ENCODE measurements at places on chromosomes 1 and 21.

DNA sequence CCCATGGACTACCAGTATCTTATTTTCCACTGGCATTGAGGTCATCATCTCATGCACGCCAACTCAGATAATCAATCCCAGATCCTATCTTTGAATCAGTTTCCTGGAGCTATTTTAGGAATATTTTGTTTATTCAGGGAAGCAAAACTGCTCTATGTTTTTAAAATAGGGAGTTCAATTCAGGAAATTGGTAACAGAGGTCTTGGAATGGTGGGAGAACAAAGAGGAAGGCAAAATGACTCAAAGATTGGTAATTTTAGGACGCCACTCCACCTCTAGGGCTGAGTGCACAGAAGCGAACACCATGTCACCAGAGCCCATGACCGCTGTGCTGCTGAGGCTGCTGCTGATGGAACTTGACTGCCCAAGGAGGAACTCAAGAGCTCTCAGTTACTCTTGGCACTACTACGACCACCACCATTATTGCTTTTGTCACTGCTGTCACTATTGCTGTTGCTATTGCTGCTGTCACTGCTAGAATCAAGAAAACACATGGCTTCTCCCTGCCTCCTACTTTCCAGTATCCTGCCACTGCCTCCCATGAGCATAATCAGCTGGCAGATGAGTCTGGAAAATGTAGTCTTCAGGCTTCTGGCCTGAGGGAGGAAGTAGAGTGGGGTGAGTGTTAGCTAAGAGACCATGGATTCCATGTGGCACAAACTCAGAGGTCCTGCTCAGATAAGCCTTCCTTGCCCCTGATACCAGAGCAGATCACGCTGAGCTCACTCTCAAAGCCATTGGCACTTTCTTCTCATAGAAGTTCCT is 71.6 kb upstream of the CNIH3 start:
- no peak for DNase-seq

DNA sequence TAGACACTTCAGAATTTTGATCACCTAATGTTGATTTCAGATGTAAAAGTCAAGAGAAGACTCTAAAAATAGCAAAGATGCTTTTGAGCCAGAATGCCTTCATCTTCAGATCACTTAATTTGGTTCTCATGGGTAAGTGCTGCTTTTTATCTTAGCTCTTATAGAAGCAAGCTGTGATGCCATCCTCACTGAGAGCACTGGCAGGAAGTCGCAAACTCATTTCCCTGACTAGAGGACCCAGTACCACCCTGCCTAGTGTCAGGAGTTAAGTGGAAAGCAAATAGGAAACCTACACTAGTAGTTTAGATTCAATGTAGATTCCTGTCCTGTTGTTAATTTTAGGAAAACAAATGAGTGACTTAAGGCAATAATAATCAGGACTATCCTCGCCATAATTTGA is 12.1 kb downstream of the IFNAR2 start:
- no peak for DNase-seq

DNA sequence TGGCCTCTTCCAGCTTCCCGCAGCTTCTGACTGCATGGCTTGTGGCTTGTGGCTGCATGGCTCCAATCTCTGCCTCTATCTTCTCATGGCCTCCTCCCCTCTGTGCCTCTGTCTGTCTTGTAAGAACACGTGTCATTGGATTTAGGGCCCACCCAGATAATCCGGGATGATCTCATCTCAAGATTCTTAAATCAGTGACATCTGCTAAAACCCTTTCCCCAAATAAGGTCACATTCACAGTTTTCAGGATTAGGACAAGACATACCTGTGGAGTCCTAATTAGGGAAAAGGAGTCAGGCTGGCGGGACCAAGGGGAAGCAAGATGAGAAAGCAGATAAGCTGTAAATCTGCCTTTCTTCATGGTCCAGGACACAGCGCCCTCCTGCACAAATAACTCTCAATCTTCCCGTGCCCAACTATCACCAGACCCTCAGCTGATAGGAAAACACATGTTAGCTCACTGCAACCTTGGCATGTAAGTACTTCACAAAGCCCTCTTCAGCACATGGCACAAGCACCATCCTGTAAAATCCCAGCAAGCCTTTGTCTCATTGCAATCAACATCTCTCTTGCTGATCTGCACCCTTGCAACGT is 82.2 kb downstream of the SPSB1 start:
- DNase-seq: no peak

GRCh38 chr1:213277036-213277435 is 226.0 kb downstream of the RPS6KC1 start:
- no peak for DNase-seq

GRCh38 chr1:71228241-71228640 is 147.4 kb upstream of the ZRANB2 start:
- no peak for DNase-seq

DNA sequence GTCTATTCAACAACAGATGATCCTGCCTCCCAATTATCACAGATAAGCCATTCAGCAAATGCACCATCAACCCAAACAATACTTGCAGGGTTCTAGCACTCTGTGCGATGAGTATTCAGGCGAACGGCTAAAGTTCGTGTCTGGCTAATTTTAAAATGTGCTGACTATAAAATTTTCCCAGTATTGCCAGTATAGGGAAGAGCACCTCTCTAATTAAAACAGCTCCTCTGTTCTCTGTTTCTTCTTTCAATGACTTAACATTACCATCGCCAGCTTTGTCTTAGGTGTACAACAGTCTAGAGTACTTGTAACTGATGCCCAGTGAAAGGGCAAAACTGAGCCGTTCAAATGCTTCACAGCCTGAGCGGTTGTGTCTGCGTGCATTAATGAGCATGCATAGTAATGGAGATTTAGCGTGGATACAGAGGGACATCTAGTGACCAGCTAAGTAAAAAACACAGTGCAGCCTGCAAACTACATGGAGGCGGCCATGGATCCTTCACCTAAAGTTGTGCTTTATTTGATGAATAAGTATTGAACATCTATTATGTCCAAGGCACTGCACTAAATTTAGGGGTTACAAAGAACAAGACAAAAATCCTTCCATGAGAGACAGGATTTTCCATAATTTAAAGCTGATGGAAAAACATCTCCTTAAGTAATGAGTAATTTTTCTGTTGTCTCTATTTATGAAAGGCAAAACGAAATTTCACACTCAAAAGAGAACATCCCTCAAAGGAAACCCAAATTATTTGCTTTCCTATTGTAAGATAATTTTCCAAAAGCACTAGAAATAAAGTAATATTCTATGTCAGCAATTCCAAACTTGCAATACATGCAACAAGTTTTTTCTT is 120.0 kb downstream of the SETD4 start:
- DNase-seq: no peak

DNA sequence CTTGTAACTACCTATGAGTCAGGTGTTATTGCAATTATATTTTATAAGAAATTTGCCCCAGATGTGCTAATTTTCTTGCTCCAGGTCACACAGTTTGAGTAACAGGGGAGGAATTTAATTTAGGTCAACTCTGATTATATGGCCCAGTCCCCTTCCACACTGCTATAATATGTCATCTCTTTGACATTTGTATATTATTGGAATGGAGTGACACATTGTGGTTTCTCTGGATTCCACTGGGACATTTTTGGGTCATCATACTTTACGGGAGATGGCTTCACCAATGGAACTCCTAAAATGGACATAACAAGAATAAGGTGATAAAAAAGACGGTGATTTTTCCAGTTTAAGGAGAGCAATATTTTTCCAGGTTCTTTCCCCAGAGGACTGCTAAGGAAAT is 191.2 kb downstream of the DISC1 start:
- DNase-seq: no peak

DNA sequence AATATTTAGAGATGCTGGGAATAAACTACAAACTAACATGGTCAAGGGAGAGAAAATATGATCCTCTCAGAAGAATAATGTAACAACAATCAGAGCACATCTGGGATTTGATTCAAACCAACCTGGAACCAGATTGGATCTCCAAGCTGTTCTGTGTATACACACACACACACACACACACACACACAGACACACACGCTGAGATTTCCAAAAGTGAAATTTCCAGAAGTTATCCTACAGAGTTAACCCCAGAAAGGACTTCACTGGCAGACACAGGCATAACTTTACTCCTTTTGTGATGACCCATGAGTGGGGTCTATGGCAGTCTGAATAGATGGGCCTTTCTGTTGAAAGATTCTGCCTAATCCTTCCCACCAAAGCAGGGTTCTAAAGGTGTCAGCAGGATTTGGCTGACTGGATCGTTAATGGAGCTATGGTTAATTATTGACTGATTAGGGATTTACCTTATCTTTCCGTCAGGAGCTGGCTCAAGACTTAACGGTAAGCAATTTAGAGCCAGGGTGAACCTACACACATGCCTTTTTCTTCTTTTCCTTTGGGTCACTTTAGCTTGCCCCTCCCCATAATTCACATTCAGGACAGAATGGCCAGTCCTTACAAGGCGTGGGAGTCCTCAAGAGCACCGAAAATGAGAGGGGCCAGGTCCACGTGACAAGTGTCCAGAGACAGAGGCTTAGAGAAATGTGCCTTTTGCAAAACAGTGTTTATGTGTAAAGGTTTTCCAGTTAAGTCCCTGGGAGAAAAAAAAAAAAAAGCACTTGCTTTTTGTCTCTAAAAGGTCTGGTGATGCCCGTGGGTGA is 10.9 kb upstream of the PROX1 start:
- no peak for DNase-seq

DNA sequence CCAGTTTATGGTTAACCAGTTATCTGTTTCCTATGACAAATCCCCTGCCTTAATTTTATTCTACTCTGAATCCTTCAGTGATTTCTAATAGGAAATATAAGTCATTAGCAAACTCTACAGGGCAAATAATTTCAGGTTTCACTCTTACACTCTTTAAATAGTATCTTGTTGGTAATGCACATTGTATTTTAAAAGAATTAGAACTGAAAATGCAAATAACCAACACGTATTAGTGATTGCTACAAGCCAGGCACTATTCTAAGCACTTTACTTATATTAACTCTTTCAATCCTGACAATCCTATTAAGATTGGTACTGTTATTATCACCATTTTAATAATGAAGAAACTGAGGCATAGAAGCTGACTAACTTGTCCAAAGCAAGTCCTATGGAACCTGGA is 48.3 kb upstream of the LHX8 start:
- DNase-seq: no peak

DNA sequence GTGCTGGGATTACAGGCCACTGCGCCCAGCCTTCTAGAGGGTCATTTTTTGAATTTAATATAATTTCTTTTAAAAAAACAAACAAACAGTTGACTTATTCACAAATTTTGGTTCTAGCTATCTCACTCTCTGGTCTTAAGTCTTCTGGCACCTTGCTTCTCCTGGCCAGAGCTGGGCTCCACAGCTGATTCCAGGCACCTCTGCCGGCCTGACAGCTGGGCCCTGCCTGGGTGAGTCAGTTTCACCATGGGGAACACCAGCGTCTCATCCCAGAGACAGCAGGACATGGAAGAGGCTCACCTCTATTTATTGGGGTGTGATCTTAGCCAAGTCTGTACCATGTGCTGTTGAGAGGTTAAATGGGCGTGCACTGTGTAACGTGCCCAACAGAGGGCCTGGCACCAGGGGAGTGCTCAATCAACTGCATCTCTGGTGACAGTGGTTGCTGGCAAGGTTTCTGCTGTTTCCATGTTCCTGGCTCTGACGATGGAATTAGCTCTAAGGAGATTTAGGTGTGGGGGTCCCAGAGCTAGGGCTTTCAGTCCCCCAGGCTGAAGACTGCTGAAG is 956 bp downstream of the CPLANE2 start:
- no peak for DNase-seq

DNA sequence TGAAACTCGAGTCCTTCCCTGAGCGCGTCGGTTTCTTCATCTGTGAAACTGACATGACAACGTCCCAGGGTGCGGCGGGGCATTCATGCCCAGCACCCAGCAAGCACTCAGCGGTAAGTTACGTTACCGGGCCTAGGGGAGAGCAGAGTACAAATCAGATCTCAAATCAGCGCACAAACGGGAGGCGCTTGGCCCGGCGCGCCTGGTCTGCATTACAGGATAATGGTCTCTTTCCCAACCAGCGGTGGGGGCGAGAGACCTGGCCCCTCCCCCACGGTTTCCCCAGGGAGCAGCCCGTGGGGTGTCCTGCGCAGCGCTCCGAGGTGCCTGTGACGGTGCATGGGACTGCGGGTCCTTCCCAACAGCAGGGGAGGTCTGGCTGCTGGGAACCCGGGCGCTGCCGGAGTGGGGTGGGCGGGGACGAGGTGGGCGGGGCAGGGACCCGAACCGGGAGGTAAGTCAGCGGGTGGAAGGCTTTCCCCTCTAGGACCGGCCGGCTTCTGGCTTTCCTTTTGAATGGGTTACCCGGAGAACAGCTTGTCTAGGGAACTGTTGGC is 1.0 kb downstream of the TMEM51 start:
- DNase-seq: no peak

DNA sequence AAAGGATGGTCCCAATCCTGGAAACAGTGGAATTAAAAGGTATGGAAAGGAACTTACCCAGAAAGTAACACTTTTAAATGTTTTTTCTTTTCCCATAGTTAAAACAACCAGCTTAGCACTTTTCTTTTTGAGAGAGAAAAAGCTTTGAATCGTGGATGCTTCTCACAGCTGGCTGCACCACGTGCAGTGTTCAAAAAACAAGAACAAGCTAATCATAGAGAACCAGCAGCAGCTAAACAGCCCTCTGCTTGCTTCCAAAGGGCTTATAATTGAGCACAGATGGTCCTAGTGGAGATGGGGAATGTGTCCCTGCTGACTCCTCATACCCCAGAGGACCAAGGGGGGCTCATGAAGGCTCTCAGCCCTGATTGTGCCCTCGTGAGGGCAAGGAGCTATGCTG is 26.4 kb downstream of the UTP25 start:
- no peak for DNase-seq

DNA sequence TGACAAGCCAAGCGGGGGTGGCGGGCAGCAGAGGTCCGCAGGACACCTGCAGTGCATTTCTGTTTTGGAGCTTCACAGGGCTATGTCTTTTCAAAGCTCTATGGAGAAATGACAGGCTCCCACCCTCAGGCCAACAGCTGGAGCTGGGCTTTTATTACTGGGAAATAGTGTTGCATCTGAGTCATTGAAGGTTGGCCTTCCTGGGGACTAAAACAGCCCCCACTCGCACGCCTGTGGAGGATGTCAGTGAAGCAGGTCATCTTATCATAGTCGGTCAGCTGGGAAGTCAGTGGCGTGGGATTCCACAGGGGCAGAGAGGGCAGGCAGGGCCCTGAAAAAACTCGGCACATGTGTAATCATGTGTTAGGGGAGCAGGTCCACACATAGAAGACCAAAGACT is 55.3 kb downstream of the NTPCR start:
- DNase-seq: no peak

DNA sequence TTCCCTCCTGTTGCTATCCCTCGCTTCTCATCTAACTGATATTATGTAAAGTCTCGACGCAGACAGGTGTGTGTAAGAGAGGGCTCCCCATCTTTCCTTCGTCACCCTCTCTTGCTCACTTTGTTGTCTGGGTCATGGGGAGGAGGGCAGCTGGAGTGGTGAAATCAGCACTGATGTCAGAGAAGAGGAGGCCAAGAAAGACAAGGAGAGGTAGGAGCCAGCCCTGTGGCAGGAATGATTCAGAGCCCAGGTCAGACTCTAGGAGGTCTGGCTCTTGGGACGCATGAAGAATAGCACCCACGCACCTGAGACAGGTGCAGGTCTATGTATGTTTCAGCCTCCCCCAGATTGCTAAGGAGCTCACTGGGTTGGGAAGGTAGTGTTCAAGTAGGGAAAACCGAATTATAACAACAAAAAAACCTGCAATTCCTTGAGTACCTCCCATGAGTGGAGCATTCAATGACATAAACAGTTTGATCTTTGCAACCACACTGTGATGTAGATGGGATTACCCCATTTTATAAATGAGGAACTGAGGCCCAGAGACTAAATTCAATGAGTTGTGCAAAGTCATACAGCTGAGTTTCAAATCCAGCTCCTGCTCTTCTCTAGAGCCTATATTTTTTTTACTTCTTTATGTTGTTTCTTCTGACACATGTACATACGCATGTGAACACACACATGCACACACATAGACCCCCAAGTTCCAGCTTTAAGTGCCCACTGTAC is 10.4 kb downstream of the NUAK2 start:
- DNase-seq: no peak
